Stimulated activated CD8-positive, alpha-beta memory T cell treated with anti-CD3 and anti-CD28 coated beads, Interleukin-4, amount 100 ng/mL, for 1 hour (primary cell): ENCODE measurements at places on chromosomes 2 and 18.

- DNase-seq, result no peak
These were observed 31.5 kb downstream of the RTP5 start for GRCh38 chr2:241901018-241901380.

DNA sequence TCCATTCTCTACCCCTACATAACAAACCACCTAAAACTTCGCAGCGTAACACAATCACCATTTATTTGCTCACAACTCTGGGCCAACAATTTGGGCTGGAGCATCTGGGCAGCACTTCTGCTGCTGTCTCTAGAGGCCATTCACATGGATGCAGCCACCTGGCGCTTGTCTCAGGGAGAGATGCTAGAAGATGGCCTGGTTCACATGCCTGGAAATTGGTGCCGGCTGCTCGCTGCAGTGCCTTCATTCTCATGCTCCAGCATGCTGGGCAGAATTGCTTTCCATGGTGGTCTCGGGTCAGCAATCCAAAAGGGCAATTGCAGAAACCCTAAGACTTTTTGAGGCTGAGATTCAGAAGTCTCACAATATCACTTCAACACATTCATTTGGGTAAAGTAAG lies 157.4 kb downstream of the SUCLG1 start:
- DNase-seq, result no peak

DNA sequence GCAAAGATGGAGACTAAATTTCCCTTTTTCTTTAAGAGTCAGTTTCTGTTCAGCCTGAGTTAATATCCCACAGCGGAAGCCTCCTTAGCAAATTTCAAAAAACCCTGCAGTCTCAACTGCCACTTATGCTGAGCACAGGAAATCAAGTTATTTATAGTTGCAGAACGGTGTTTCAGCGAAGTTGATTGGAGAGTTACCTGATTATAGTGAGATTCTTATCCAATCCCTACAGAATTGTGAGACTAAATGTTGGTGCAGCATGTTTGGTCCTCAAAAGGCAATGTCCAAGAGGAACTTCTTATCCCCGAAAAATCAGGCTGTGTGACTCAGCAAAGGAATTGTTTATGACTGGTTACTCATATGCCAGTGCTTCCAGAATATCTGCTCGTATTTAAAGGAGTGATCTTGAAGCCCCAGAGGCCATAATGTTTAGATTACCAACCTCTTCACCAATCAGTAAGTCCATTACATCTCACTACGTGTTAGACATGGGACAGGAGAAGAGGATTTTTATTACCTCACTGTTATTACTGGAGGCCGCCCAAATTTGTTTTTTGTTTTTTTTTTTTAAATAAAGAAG lies 67.9 kb downstream of the LRRFIP1 start:
- DNase-seq, result no peak

DNA sequence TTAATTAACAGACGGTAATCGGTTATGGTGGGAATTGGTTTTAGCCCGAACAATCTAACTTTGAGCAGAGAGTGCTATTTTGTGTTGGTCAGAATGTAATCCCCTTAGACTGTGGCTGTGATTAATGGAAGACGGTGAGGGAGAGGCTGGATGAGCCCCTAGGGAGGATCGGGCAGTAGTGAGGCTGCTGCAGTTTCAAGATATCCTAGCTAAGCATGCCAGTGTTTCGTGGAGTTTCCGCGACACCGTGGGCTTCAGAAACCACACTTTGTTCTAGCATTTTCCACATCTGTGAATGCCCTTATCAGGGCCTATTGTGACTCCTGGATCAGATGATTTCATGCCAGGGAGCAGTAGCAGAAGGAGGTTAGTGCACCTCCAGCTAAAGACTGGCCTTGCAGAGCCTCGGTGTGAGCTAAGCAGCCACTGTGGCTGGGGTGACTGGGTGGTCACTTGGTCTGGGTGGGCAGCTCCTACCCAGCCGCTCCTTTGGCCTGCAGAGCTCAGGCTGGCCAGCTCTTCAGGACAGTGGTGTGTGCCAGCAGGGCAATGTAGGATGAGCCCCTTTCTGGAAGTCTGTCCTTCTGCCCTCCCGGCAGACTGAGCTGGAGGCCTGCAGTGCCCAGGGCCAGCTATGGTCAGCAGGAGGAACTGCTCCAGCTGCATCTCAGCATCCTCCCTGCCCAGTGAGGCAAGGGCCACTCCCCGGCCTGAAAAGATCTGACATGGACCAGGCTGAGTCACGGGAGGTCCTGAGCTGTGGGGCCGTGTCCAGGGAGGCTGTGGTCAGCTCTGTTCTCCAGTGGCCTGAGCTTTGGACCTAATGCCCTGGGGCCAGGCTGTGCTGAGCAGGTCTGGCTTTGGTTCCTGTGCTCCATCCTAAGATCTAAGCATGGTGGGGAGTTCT lies 142.6 kb upstream of the GPC1 start:
- no peak for DNase-seq

GRCh38 chr2:153558247-153558646 lies 79.7 kb upstream of the RPRM start:
- DNase-seq, result no peak
